ENCODE measurements at places on chromosomes 6 and 20.

- DNase-seq = no peak
Observed at GRCh38 chr6:1991332-1991878, 254.0 kb downstream of the GMDS start.

DNA sequence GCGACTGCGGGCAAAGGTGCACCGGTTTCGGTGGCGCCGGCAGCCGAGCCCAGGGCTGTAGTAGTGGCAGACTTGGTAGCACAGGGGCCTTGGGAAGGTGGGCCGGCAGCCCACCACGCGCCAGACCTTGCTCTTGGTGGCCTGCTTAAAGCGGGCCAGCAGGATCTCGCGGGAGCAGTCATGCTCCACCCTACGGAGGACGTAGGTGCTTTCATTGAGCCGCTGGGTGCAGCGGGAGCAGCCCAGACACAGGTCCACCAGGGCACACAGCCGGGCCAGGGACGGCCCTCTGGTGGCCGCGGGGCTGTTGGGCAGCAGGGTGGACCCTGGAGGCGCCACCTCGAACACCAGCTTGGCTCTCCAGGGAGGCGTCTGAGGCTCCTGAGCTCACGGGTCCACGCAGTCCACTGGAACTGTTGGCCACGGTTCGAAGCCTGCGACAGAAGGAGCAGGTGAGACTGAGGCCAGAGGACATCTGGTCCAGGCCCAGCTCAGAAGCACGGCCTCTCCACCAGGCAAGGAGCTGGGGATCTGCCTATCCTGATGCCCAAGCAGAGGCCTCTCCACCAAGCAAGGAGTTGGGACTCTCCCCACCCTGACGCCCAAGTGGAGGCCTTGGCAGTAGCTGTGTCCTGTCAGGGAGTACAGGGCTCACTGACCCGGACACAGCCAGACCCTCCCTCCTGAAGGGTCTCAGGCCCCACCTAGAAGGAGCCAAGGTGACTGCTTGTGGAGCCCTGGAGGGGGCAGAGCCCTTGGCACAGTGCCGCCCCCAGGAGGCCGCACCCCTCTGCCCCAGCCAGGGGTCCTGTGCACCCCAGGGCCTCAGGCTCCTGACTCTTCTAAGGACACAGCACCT is 1.0 kb downstream of the HELZ2 start:
- DNase-seq = no peak

DNA sequence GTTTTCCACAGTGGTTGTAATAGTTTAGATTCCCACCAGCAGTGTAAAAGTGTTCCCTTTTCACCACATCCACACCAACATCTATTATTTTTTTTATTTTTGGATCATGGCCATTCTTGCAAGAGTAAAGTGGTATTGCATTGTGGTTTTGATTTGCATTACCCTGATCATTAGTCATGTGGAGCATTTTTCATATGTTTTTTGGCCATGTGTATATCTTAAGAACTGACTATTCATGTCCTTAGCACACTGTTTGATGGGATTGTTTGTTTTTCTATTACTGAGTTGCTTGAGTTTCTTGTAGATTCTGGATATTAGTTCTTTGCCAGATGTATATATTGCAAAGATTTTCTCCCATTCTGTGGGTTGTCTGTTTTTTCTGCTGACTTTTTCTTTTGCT is 820.1 kb downstream of the TENT5A start:
- DNase-seq = no peak

DNA sequence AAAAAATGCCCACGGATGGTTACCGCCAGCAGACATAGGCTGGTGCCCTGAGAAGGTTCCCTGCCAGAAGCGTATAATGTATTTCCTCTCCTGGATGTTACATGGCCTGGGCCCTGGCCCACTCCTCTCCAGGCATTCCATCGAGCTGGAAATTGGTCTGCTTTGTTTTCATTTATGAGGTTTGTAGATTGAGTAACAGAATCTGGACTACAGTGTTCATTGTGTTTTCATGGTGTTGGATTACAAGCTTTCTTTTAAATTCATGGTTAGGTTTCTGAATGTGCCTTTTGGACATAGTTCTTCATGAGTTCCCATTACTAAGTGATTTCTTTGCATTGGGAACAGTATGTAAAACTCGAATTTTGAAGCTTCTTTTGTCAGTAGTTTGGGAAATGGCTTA is 6.4 kb downstream of the TIAM2 start:
- DNase-seq = no peak

GRCh38 chr6:138205437-138206094 is 12.7 kb downstream of the PBOV1 start:
- no peak for DNase-seq

- DNase-seq = no peak
Observed at GRCh38 chr20:40922865-40923264, 105.8 kb upstream of the TOP1 start.

- no peak for DNase-seq
Observed at GRCh38 chr6:67717281-67717680, 917.8 kb upstream of the ADGRB3 start.

- no peak for DNase-seq
Observed at GRCh38 chr6:13420269-13420668, 67.1 kb downstream of the GFOD1 start.

GRCh38 chr20:956330-956951 is 40.3 kb upstream of the ANGPT4 start:
- peak; percentile 73 for DNase-seq

GRCh38 chr20:13101706-13102105 is 92.9 kb downstream of the SPTLC3 start:
- DNase-seq = no peak

- DNase-seq = no peak
Observed at GRCh38 chr6:153090241-153090930, 40.7 kb downstream of the RGS17 start.

DNA sequence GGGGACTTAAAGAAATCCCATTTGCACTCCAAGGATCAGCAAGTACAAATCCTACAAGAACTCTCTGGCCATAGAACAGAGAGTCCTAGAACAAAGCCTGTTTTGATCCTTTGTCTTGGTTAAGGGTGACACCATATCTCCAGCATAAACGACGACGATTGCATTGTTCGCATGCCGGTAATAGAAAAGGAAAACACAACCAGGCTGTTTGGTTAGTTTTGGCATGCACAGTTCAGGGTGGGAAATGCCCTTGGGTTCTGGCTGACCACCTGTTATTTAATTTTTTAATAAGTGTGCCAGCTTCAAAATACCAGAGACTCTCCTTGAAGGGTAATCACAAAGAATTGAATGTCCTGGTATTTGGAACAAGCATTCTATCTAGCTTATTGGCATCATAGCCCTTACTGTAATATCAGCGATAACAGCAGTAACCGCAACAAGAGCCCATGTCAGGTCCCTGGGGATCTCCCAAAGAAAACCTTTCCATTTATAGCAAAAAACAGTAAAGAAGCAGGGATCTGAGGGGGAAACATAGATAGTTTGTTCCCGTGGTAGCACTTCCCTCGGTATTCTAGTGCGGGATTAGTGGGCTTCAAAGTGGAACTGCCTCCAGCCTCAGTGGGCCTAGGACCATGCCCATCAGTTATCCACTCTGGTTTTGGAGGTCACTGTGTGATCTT is 77.1 kb downstream of the TMEM170B start:
- DNase-seq = no peak

DNA sequence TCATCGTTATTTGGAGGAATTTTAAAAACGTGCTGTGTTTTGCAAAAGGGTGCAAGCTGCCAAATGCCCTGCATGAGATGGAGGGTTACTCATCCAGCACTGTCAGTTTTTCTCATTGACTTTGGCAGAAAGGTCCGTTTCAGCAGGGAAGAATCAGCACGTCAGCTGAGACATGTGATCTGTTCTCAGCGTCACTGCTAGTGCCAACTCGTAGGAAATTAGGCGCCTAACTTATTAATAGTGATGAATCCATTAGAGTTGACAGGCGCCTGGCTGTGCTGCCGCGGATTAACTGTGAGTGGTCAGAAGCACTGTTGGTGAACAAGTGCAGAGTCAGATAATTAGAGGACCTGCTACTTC is 175.5 kb upstream of the FOXQ1 start:
- no peak for DNase-seq

DNA sequence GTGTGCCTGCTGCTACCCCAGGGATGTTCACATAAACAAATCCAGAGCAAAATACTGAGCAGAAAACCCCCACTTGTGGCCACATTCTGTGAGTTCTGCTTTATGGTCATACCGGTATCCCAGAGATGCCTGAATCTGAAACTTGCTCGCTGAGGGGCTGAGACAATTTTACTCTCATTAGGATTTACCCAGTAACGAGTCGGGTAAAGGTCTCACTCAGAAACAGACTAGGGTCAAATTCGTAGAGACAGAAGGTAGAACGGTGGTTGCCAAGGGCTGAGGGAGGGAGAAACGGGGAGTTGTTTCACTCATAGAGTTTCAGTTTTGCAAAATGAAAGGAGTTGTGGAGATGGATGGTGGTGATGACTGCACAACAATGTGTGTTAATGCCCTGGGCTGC is 45.4 kb upstream of the NKX2-2 start:
- DNase-seq = no peak

- DNase-seq = no peak
Observed at GRCh38 chr6:44315516-44315915, 2.4 kb upstream of the AARS2 start.

GRCh38 chr6:82779041-82779440 is 286.6 kb downstream of the UBE3D start:
- DNase-seq = no peak

- no peak for DNase-seq
Observed at GRCh38 chr6:7445101-7445500, 55.5 kb downstream of the RIOK1 start.

- no peak for DNase-seq
Observed at GRCh38 chr6:2158596-2159271, 86.7 kb downstream of the GMDS start.

DNA sequence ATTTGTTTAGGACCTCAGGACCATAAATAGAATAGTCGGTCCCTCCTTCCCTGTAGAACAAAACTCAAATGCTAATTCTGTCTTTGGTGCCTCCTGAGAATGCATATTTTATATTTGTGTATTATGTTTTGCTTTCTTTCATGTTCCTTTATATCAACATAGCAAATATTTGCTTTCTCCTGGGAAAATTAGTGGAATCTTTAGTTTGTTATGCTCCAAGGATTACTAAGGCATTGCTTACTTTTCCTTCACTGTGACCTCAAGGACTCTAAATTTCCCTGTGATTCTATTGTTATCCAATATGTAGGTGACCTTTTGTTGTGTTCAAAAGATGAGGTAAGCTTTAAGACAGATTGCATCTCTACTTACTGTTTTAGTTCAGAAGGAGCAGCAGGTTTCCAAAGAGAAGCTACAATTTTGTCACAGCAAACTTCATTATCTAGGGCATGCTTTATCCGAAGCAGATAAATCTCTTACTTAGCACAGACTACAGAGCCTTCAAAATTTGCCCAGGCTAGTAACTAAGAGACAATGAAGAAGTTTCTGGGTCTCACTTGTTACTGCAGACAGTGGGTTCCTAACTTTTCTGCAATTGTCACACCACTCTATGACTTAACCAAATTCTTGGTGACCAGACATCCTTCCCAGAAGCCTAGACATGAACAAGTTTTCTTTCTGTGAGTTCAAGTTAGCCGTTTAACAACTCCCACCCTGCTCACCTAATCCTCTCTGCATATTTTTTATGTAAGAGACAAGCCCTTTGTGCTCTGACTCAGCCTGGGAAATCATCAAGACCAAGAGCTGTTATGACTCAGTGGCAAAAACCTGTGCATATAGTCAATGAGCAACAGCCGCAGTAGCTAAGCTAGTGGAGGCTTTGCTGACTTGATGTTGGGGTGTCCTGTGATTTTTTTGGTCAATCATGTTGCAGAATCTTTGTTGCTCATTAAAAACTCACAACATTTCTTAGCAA is 378.8 kb downstream of the QKI start:
- DNase-seq = no peak

DNA sequence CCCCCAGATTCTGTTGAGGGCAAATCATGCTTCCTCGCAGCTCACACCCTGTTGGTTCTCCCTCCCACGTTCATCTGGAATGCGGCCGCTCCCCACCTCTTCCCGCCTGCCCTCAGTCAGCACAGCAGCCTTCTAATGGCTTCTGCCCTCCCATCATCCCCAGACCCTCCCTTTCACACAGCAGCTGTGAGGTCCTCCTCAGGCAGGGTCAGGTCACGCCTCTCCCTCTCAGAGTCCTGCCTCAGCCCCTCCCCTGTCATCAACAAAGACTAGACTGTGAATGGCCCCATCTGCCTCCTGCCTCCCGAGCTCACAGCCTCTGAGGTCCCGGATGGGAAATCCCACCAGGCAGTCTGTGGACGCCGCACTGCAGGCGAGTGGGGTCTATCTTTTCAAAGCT is 7.9 kb upstream of the BHLHE23 start:
- DNase-seq = no peak

GRCh38 chr20:49276161-49276960 is 1.5 kb downstream of the ZNFX1 start:
- peak; percentile 45 for DNase-seq

DNA sequence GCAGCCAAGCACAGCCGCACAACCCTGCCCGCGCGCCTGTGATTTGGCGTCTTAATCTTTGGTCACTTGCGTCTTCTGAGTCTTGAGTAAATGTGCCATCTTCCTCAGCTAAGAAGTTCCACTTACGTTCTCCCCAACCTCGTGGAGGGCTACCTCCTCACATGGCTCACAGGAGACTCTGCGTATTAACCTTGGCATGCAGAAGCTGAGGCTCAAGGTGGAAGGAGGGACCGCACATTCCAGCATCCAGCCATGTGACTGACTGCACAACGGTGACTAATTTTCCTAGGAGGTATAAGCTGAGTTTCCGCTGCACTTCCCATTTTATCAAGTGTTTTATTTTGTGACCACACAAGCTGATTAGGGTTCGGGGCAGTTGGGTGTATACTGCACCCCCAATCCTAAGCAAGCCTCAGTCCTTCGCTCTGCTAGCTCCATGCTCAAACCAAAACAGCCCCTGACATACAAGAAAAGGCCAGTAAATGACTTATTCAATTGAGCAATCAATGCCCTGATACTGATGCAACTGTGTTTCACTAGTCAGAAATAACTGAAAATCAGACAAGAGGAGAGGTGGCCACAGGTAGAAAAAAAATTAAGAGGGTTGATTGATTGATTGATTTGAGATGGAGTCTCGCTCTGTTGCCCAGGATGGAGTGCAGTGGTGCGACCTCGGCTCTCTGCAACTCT is 7.0 kb downstream of the BEND3 start:
- no peak for DNase-seq

DNA sequence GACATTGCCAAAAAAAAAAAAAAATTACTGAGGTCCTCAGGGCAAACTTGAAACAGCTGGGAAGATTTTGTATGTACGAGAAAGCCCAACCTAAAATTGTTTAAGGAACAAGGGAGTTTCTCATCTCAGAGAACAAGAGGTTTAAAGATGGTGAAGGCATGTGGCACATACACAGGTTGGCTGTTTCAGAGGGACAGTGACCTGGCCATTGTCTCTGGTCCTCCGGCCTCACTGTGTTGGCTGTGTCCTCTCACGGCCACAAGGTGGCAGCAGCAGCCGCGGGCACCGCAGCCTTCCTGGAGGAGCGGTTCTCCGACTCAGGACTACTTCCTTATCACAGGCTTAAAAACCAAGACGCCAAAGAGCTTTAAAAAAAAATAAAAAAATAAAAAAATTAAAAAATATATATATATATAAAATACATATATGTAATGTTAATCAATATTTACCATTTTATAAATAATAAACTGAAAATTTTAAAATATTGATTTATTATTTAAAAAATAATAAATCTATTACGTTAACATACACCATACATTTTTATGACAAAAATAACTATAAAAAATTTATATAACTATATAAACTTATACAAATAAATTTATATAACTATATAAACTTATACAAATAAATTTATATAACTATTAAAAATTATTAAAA is 52.8 kb downstream of the GTF2H5 start:
- DNase-seq = peak; percentile 69

- DNase-seq = no peak
Observed at GRCh38 chr6:106273087-106273486, 52.5 kb downstream of the ATG5 start.

All from activated gamma-delta T cell treated with Interleukin-2 at 50 U/mL for 16 hours (primary cell).